ENCODE measurements at places on chromosomes 6 and 20.

DNA sequence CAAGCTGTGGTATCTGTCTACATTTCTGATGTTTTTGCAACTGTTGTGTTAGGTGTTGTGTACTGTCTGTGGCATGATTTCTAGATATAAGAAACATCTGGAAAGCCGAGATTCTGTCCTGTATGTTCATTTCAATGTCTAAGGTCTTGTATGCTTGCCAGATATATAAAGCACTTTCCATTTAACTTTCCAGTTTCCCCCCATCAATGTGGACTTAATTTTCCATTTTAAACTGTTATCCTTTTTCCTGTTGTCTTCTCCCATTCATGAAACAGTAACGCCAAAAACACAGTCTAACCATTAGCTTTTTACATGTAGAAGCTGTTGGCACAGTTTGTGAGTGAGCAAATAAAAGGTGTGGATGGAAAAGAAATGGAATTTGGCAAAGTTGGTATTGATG is 181.6 kb downstream of the FARS2 start:
- DNase-seq, result no peak

GRCh38 chr6:45709781-45710220 is 305.9 kb downstream of the CLIC5 start:
- DNase-seq, result no peak

DNA sequence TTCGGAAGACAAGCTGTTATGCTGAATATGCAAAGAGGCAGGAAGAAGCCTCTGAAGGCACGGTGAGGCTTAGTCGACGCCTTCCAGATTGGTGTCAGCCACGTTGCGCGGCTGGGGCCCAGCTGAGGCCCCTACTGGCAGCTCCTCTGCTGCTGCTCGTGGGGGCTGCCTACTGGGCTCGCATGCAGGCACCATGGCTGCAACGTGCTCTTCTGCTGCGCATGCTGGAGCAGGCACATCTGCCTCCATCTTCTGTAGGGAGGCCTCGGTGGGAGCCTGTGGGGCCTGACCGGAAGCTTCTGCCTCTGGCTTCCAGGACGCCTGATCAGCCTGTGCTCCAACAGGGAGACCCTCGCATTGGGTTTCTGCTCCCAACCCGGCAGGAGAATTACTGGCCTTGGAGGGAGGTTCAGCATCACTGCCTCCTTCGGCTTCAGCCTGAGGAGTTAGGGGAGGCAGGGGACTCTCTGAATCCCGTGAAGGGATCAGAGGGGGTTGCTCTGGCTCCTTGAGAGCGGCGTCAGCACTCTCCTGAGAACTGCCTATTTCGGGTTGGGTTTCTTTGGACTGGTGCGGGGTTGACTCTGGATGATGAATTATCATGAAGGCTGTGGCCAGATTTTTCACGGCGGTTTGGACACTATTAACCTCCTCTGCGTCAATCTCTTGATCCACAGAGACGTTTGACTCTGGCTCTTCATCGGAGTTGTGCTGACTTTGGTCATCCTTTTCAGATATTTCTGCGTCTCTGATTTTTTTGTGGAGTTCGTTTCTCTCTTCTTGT is 49.1 kb downstream of the TXLNB start:
- no peak for DNase-seq

- peak; percentile 63 for DNase-seq
These were observed 23.9 kb downstream of the MAP7 start for GRCh38 chr6:136526196-136526930.

DNA sequence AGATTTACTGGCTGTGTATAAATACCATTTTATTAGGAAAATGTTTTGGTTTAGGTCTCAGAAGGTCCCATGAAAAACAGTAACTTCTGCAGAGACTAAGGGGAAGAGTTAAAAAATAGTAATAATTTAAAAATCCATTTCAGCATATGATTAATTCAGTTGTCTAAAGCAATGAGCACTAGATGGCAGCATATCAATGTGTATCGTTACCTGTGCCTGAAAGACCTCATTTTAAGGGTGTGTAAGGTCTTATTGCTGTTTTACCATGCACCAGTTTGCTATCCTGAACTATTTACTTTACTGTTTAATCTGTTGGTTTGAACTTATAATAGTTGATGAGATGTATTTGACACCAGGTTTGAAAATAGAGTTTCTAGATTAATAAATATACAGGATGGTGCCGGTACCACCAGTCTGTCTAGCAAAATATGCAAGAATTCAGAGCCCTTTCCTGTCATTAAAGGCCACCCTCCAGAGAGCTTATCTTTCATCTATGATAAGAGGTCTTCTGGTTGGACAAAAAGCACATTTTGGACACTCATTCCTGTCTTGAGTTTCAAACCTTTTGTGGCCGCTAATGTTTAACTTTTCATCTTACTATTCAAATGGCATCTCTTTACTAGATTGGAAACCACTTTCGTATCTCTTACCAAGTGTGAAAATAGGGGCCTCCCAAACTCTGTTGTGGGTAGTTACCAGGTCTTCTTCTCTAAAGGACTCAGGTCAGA is 8.9 kb upstream of the AHI1 start:
- peak; percentile 61 for DNase-seq

GRCh38 chr20:13166011-13166410 is 55.1 kb upstream of the ISM1 start:
- DNase-seq, result no peak

- DNase-seq, result no peak
These were observed 23.0 kb downstream of the KCNK5 start for GRCh38 chr6:39206250-39206721.

DNA sequence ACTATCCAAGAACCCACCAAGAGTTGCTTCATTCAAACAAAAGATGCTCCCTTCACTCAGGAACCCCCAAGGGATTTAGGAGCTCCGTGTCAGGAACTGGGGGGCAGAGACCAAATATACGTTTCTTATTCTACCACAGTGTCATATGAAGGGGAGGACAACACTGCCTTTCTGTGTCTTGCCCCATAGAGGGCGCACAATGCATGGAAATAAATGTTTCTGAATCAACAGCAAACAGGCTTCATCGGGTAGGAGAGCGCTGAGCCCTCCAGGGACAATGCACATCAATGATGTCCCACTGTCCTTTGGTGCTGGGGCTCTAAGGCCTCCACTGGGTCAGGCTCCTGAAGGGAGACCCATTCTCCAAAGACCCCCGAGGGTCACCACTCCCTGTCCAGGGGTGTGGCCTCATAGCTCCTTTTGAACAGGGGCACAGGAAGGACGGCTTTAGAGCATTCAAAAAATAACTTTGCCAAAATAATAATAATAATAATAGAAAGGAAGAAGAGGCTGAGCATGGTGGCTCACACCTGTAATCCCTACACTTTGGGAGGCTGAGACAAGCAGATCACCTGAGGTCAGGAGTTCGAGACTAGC is 31.1 kb downstream of the PLG start:
- DNase-seq, result peak; percentile 53

DNA sequence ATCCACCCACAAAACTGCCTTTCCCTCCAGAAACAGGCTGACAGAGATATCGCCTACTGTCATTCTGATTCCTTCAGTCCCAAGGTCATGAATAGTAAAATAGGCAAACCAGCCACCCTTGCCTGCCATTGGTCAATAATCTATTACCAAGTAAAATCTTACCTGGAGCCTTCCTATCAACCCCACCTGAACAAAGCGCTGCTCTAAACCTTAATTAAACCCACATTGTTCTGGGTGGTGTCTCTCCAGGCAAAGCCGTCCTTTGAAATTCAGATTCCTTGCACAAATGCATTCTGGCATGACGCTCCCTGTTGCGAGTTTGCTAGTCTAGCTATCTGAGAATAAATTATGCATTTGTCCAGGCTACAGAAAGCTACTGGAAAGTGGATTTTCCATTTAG is 291.6 kb upstream of the ECI2 start:
- DNase-seq, result no peak

DNA sequence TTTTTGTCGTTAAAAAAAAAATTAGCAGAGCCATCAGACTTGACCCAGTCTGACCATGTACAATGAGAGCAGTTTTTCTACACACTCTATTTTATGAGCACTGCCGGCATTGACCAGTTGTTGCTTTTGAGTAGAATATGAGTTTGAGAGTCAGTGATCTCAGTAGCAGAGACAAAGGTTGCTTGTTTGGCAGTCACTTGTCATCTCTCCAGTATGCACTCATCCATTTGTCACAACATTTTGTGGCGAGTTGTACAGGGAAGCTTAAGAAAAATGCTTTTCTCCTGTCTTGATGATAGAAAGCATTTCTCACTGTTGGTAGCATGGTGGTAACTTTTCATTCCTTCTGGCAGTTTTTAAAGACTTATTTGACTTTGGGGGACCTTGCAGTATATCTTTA is 159.9 kb downstream of the MMS22L start:
- DNase-seq, result no peak

GRCh38 chr20:4053071-4053919 is 37.9 kb upstream of the RNF24 start:
- peak; percentile 71 for DNase-seq

DNA sequence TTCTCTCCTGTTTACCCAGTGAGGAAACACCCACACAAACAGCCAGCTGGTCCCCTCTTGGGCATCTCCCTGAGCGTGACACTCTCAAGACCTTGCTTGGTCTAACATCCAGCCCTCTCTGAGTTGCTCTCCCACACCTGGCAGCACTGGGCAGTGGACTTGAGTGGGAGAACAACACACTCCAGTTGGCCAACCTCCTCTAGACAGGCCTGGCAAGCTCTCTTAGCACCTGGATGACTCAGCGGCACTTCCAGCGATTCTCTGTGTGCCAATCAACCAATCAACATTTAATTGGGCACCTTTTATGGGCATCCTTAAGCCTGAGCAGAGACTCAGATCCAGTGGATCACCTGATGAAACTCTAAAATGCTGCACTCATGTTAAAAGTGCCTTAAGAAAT is 76.6 kb upstream of the QKI start:
- no peak for DNase-seq

DNA sequence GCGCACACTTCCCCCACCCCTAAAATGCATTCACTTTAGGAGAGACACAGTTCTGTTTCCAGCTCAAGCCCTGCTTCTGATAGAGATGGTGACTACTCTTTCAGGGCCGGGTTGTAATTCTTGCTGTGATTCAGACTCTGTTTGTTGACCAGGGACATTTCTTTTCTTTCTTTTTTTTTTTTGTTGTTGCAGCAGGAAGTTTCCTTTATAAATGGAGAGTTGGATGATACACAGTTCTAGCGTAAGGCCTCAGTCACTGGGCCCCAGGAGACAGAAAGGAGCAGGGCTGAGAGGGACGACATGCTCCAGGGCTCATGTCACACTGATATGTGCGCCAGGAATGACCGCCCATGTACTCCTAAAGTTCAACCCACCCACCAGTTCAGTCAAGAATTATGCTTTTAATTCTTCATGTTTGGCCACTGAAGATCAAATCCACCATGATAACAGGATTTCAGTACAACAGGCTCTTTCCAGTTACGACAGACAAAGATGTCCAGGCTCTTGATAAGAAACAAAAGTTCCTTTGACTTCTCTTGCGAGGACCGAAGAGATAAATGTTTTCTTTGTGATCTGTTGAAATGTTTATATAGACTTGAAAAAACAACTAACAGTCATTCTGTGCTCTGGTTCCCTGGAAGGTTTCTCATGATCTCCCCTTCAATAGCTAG is 142.5 kb downstream of the CD164 start:
- no peak for DNase-seq

GRCh38 chr6:128964771-128965170 is 81.8 kb downstream of the LAMA2 start:
- no peak for DNase-seq

GRCh38 chr6:130908188-130908587 is 81.0 kb downstream of the SMLR1 start:
- peak; percentile 12 for DNase-seq

- DNase-seq, result no peak
These were observed 1.7 kb downstream of the SCML4 start for GRCh38 chr6:107822176-107823046.
